Left colon (tissue), 2 donors: ENCODE measurements at places on chromosomes 7 and 10. TPM values are rescaled to one million over a fixed set of nuclear protein-coding genes. Genes with fewer than 3 reads are reported as not detected.

Gene FBXW4
- 57.5 TPM for total RNA-seq

Gene PIP
- total RNA-seq = not detected

Gene TMEM120A
- 102 TPM for total RNA-seq

Gene LRRC4
- 4.5 TPM for total RNA-seq

Gene WNT8B
- total RNA-seq = not detected

Gene ZNF239
- total RNA-seq = 1.5 TPM

DNA sequence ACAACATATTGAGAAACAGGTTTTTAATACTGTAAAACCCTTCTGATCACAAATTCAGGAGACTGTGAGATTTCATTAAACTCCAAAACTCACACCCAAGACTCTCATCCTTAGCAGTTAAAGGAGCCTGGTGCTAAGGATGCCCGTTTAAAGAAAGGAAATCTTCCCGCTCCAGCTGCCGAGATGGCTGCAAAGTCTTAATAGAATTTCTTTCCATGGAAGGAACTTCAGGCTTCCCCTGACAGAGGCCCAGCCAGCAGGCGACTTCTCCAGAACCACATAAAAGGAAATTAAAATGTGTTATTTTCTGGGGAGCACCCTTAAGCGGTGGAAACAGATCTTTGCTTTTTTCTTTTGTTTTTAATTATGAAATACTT lies 104.7 kb upstream of the CHST15 start:
- DNase-seq = no peak

- peak; percentile 50 for DNase-seq
These were observed 166.0 kb downstream of the FANK1 start for GRCh38 chr10:126062131-126063032.

GRCh38 chr7:111192614-111193413 lies 101.9 kb downstream of the LRRN3 start:
- DNase-seq = no peak

GRCh38 chr10:87079106-87079836 lies 15.4 kb downstream of the GLUD1 start:
- no peak for DNase-seq

DNA sequence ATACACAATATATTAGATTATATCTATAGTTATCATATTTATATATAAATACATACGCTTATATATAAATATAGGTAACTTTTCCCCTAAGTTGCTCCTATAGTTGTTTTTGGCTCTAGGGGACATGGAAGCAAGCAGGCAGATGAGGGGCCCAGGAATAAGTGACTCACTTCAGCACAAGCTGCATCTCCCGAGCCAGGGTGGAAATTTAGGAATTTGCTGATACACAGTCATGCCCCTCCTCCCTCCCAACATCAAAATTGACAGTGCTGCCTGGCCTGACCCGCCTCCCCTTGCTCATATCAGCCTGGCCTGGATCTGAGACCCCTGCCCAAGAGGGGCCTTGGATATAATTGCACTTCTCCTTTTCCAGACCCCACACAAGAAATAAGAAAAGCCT lies 33.8 kb downstream of the MKI67 start:
- DNase-seq = no peak

DNA sequence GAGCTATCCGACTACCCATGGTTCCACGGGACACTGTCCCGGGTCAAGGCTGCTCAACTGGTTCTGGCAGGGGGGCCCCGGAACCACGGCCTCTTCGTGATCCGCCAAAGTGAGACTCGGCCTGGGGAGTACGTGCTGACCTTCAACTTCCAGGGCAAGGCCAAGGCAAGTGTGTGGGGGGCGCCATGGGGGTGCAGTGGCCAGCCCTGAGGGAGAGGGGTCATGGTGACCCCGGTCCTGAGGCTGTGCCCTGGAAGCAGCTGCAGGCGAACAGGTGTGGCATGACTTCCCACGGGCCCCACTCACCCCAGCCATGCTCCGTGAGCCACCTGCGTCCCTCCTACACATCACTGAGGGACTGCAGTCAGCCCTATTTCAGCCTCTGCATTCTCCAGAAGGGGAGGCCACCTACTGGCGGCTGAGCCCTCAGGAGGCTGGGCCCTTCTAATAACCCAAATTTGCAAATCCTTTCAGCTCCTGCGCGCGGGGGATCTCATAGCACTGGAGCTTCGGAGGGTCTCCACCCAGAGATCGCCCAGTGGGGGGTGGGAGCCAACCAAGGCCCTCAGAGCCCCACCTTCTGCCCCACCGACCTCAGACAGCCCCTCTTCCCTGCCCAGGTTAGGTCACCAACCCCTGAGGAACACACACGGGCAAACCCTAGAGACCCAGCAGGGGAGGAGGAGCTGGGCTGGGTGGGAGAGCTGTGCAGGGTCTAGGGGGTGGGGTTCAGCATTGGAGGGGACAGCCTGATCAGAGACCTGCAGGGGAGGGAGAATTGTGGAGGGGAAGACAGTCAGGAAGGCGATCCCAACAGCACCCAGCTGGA lies 30.8 kb downstream of the SH2B2 start:
- DNase-seq = no peak
